ENCODE measurements at places on chromosomes 6 and 20. TPM values are rescaled to one million over a fixed set of nuclear protein-coding genes. Genes with fewer than 3 reads are reported as not detected.

PLCB1 gene
- total RNA-seq = 32.4 TPM

IRF4 gene
- total RNA-seq = 2.9 TPM

REM1 gene
- total RNA-seq = 4.4 TPM

SPTLC3 gene
- 5.9 TPM for total RNA-seq

CDH22 gene
- total RNA-seq = 1.7 TPM

LPA gene
- total RNA-seq = 0.49 TPM

Data from vagina (tissue), 2 donors.